NCI-H69 (cell line): ENCODE measurements at places on chromosomes 12 and 14.

GRCh38 chr12:63792338-63792737 lies 12.6 kb downstream of the RXYLT1 start:
- DNase-seq = peak; percentile 99

DNA sequence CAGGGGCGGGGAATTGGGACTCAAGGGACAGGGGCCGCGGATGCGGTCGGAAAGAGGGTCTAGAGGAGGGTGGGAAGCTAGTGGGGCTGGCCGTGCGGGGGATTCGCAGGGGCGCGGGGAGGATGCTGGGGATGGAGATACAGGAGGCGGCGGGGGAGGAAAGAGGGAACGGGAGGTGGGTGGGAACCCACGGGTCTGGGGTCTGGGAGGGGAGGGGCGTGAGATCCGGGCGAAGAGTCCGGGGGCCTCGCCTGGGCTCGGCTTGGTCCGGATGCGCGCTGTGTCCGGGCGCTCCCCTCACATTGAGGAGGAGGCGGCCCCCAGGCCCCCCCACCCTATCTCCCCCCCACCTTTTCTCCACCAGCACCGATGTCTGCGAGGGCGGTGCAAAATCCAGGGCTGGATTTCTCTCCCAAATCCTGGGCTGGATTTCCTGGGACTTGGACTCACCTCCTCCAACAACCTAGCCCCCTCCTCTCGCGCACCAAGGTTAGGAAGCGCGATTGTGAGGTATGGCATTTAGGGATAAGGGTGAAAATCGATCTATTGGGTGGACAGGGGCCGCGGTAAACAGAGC lies at the start of gene AGAP2:
Gene AGAP2 (minus strand): TSS at position 82 of the 577 bp plus-strand sequence. CDS start 496 bp downstream, outside the sequence.
- DNase-seq = peak; percentile 84

DNA sequence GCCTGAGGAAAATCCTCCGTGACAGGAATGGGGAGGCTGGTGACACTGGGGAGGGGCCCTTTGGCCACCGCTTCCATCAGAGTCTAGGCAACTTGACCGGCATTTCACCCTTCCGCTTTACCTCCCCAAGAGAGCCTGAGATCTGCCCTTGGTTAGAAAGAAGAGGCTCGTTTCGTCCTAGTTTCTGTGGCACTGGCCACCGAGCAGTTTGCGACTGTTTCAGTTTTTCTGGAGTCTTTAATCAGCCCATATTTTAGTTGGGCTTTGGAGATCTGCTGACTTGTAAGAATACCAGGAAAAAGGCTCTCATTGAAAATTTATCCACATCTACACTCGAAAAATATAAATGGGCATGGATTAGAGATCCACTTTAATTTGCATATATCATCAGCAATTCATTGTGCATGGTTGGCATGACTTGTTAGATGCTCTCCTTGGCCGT lies 414 bp upstream of the ANKS1B start:
- peak; percentile 62 for DNase-seq

GRCh38 chr12:79560225-79560889 lies 130.4 kb downstream of the PAWR start:
- no peak for DNase-seq

DNA sequence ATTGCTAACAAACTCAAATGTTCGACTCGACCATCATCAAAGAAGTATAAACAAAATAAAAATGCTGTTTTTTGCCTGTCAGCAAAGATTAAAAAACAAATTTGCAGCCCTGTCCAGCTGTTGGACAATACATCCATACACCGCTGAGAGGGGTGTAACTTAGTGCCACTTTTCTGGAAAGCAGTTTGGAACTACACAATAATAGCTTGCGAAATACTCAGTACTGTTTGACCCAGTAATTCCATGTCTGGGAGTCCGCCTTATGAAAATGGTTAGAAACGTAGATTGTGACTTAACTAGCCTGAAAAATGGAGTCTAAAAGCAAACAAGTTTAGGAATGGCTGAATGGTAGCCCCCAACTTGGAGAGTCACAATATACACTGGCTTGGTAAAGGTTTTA lies 6.4 kb downstream of the USP30 start:
- DNase-seq = no peak

GRCh38 chr12:128727999-128728398 lies 95.8 kb downstream of the SLC15A4 start:
- DNase-seq = no peak

DNA sequence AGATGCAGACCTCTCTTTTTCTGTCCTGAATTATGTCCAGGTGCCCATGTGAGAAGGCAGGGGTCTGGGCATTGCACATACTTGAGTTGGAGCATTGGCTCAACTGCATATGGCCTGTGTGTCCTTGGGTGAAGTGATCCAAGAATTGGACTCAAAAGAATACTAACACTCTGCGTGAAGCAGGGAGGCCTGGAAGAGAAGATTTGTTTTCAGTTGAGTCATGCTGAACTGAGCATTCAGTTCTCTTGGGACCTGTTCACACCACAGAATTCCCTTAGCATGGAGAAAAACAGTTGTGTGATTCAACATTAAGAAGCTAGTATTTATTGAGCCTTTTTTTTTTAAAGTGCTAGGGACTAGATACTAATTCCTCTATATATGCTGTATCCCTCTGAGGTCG lies 164.7 kb upstream of the TBX3 start:
- no peak for DNase-seq

DNA sequence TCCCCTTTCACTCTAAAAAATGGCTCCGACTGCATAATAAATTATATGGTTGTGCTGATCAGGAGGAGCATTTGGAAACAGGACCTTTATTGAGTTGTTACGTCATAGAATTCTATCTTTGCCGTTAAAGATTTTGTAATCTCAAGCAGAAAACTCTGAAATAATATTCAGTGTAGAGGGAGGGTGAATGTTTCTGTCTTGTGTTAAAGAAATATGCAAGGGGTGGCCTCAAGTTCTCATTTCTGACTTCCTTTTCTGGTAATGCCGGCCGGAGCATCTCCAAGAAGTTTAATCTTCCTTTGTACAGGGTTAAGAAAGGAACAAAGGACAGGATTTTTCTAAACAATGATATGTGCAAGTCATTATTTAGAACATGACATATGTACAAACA lies 165.1 kb downstream of the SLC38A4 start:
- DNase-seq = no peak
